ENCODE measurements at places on chromosomes 16 and 17.

- peak; percentile 79 for DNase-seq
Measured at GRCh38 chr17:40355123-40355803, 9.3 kb downstream of the GJD3 start.

GRCh38 chr16:69107316-69107962 lies 2.0 kb downstream of the HAS3 start:
- no peak for DNase-seq

- peak; percentile 68 for DNase-seq
Measured at GRCh38 chr17:66301864-66302741, at the start of gene PRKCA. TSS of gene PRKCA (plus strand) at chr17:66302613.

DNA sequence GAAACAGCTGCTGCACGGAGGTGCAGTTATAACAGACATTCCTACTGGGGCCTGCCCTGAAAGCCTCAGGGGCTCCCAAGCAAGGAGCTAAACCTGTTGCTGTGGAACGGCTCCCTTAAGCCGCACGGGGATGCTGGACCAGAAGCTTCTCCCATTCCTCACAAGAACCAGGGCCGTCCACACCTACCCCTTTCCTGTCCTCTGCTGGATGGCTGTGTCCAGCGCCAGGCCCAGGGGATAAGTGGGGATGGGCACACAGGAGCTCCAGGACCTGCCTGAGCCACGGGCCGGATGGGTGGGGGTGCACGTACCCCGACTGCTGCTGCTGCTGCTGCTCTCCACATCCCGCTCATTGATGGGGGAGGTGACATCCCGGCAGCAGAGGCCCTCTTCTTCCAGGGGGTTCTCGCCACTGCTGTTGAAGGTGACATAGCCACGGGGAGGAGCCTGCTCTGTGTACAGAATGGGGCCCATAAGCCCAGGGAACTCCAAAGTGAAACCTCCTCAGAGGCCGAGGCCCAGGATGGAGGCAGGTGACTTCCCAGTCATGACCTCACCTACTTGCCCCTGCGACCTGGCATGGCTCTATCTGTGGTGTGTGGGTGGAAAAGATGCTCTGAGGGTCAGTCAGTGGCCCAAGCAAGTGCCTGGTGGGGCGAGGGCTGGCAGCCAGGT lies 8.6 kb downstream of the NUDT16L1 start:
- no peak for DNase-seq

DNA sequence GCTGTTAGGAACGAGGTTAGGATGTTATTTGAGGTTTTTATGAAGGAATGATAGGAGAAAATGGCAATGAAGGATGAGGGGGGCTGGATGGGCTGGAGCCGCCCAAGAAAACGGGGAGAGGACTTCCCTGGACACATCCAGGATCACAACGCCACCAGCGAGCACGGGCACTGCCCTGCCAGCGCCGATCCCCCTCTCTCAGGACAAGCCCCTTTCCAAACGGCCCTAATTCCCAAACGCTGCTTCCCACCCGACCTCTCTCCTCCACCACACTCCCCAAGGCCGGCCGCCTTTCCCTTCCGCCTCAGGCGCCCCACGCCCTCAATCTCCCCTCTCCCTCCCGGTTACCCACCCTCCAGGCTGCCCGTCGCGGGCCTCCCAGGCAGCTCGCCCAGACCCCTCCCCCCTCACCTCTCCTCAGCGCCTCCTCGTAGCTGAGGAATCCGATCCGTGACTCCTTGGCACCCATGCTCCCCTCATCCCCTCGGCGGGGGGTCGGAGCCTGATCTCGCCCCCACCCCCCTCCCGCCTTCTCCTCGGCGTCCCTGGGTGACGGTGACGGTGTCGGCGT lies 377 bp downstream of the USP32 start:
- DNase-seq = no peak

DNA sequence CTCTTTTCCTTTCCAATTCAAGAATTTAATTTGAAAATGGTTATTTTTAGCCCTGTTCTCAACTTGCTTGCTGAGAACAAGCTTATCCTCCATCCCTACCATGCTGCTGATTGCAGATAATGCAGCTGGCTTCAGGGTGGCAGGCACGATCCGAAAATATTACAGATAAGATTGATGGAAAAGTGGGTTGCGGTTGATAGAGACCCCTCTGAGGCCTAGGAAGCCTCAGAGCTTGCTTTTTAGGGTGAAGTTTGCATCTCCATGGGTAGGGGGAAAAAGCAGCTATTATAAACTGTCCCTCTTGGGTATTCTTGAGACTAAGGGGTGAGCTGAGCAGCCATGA lies 116.5 kb upstream of the GOT2 start:
- no peak for DNase-seq

DNA sequence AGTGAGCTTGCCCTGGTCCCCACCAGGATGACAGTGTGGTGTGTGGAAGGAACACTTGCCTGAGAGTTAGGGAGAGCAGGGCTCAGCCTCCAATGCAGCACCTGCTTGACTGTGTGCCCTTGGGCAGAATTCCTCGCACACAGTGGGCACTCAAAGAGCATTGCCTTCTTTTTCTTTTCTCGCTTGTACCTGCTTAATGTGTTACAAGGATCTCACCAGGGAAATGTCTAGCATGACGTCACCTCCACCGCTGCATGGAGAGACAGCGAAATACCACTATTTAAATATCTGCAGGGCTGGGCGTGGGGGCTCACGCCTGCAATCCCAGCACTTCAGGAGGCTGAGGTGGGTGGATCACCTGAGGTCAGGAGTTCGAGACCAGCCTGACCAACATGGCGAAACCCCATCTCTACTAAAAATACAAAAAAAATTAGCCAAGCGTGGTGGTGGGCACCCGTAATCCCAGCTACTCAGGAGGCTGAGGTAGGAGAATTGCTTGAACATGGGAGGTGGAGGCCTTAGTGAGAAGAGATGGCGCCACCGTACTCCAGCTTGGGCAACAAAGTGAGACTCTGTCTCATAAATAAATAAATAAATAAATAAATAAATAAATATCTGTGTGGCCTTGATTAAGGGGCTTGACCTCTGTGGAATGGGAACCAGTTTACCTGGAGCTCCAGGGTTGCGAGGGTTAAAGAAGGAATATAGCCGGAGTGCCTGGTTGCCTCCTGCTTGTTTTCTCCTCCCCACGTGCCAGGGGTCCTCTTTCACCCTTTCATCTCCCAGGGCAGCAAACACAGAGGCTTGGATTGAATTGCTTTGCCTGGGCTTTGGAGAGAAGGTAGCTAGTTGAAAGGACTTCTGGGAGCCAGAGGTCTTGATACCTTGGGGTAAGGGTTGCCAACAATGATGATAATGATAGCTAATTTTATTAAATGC lies 16.3 kb downstream of the SNX29 start:
- DNase-seq = no peak

- no peak for DNase-seq
Measured at GRCh38 chr17:45628019-45628418, 137.5 kb upstream of the PLEKHM1 start.

GRCh38 chr16:22189473-22190080 lies 16.5 kb upstream of the EEF2K start:
- DNase-seq = no peak

DNA sequence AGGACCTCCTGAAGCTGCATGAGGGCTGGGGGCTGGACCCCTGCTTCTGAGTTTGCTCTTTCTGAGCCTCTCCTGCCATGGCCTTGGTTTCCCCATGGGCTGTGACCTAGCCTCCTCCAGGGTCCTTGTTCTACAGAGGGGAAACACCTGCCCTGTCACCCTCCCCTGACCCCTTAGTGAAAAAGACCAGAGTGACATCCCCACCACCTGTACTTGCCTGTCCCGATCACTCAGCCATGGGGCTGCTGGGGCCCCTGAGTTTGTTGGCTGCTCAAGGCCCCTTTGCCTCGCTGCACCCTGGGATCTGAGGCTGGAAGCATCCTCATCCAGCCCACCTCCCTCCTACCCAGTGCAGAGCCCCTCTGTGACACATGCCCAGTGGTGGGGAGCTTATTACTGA lies 800 bp downstream of the NOD2 start:
- DNase-seq = no peak

GRCh38 chr17:17859909-17860765 lies 23.4 kb upstream of the SREBF1 start:
- peak; percentile 73 for DNase-seq

DNA sequence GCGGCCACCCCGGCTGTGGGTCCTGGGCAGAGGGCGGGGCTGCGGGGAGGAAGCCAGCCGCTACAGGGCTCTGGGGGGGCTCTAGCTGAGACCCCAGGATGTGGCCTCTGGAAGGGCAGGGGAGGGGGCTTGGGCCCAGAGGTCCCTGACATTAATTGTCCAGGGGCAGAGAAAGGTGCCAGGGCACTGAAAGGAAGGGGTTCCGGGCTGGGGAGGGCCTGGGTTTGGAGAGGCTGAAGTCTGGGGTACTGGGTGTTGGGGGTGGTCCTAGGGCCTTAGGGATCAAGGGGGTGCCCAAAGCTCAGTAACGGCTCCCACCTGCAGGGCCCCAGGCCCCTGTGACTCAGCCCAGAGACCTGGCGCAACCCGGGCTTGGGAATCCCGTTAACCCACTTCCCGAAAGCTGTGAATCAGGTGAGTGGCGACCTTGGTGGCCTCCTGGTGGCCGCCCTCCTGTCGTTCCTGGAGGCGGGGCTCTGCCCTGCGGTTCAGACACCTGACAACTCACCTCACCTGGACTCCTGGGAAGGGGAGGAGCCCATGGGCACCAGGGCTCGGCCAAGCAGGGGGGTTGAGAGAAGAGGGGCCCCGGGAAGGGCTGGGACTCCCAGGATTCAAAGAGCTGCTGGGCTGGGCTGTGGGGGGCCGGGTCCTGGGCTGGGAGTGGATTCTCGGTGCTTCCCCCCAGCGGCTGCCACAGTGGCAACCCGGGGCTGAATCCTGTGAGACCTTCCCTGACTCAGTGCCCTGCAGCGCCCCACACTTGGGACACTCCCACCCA lies 465 bp upstream of the PRSS22 start:
- DNase-seq = no peak

DNA sequence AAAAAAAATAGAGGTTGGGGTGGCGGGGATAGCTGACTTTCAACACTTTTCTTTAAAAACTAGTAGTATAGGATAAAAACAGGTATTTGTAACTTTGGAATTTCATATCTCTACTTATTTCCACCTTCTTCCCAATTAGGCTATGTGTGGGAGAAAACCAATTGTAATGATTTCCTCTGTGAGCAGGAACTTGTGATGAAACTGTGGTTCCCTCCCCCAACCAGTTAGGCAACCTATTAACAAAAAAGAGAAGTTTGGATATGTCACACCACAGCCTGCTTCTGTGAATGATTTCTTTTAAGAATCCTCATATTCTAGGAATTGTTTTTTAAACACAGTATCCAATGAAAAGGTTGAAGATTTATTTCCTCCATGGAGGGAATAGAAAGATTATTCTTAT lies 1.9 kb downstream of the IGSF6 start:
- DNase-seq = no peak
